ENCODE measurements at places on chromosomes 12 and 14.

DNA sequence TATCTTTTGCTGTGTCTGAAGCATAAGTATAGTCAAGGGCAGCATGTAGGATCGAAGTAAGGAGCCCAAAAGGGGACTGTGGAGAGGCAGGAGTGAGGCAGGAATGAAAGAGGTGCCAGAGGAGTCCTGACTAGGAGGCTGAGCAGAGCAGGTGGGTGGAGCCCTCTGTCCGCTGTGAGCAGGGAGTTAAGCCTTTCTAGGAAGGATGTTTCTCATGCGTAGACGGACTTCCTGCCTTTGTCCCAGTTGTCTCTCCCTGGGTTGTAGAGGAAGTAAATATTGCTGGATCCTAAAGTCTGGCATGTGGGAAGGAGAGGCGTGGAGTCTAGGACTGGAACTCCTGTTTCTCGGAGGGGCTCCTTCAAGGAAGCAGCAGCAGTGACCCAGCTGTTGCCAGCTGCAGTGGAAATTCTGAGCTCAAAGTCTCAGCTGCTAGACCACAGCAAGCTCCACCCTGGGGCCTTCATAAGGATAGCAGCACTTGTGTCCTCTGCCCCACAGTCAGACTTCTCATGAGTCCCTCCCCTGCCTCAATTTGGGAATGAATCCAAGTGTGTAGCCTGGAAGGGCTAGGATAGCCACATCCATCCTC lies 44.0 kb downstream of the RBMS2 start:
- no peak for DNase-seq

DNA sequence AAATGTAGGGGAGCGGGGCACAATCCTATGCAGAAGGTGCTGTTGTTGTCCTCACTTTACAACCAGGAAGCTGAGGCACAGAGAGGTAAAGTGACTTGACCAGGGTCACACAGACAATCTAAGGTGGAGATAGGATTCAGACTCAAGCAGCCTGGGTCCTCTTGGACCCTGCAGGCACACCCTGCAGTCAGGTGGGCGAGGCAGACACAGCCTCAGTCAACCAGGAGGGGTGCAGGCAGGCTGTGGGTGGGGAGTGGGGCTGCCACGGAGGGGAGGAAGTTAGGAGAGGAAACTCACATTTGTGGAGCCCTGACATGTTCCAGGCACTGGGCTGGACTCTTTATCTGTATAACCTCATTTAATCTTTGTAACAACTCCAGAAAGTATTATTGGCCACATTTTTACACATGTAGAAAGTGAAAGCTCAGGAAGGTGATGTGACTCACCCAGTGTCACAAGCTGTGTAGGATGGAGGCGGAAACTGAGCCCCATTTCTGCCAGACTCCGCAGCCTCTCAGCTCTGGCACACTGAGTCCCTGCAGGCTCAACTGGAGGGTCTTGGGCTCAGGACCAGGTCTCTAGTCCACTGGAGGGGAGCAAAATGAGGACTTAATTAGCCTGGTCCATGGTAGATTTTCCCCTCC lies 24.9 kb upstream of the CHGA start:
- DNase-seq: no peak

GRCh38 chr12:45435945-45436710 lies 220.2 kb downstream of the ANO6 start:
- DNase-seq: no peak

DNA sequence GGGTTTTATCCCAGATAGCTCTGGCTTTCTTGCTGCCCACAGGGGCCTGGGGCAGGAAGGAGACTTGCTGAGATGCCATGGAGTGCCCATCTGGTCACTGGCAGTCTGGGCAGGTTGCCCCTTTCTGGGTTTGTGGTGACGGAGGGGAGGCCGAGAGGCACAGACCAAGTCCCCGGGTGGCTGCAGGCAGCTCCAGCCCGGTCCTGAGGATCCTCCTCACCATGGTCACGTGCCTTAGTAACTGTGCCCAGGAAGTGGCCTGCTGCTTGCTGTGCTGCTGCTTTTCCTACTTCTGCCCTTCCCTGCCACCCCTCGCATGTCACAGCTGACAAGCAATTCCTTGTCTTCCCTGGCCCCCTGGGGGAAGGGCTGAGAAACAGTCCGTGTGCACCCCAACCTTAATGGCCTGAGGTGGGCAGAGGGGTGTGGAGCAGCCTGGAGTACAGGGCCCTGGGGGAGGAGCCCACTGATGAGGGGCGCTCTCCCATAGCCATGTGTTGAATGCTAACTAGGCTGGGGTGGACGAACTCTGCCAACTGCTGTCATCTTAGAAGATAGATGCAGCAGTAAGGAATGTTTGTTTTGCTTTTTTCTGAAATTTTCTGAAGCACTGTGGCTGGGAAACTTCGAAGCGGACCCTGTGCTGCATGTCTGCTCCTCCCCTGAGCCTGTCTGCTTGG lies 54.9 kb upstream of the SRSF5 start:
- DNase-seq: no peak

DNA sequence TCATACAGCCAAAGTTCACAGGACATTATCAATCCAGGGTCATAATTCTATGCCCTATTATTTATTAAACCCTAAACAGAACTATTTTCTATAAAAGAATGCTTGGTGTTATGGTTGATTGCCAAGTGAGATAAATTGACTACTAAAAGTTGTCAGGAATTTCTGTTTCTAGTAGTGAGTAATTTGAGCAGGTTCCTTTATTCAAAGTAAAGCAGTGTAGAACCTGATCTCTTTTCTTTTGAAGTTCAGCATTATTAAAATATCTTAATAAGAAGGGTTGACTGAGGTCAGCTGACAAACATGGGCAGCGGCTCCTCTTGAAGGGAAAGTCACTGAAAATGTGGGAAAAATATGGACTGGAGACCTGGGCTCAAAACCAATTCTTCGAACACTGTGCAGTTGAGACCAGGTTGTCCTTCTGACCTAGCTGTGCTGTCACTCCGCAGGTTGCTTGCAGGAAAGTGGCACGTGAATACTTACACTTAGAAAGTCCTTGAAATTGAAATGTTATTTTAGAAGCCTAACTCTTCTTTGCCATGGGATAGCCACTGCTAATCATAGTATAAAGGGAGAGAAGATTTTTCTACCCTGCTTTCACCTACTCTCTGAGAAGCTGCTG lies 141.0 kb downstream of the RASSF9 start:
- no peak for DNase-seq

DNA sequence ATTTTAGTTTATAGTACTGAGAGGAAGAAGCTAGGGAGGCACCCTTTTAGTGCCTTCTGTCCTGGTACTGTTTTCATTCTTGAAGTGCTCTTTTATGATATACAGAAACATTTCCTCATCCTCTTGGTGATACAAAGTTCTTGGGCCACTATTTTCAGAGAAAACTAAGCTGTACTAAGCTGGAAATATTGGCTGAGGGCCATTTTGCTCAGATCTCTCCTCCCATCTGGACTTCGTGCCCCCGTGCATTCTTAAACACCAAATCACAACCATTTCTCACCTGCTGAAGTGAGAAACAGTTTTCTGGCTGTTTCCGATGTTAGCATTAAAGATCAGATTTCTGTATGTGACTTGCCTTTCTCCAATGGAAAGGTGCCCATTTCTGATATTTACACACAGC lies 158.9 kb downstream of the FBXL14 start:
- DNase-seq: no peak

GRCh38 chr12:81257947-81258551 lies 180.2 kb downstream of the ACSS3 start:
- DNase-seq: no peak

DNA sequence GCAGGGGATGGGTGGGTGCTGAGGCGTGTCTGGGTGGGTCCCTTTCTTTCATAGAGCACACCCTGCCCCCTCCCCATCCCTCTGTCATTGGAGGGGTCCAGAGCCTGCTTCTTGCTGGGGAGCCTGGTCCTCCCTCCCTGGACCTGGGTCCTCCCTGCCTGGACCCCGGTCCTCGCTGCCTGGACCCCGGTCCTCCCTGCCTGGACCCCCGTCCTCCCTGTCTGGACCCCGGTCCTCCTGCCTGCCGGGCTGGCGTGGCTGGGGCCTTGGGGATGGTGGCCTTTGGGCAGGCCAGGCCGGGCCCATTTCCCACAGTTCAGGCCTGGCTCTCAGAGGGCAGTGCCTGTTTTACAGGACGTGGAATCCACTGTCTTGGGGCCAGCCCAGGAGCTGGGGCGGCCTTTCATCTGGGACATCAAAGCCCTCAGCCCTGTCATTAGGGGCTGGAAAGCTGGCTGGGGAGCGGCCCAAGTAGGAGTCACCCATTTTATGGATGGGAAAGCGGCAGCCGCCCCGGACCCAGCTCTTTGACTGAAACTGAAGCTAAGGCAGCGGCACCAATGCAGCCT lies 44.6 kb downstream of the KIF26A start:
- DNase-seq: no peak

DNA sequence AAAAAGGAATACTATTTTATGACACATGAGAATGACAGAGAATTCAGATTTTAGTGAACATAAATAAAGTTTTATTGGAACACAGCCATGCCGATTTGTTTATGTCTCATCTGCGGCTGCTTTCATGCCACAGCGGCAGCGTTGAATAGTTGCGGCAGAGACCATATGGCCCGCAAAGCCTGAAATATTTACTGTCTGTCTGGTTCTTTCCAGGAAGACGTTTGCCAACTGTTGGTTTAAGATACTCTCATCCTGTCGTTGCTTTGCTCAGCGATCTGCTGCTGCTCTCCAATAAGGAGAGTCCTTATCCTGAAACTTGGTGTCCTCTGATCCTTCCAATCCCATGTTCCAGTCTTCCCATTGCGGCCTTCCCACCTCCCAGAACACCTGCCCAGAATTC lies 89.9 kb downstream of the SLC24A4 start:
- DNase-seq: no peak

- no peak for DNase-seq
These were observed 54.7 kb downstream of the FRS2 start for GRCh38 chr12:69524755-69525469.

DNA sequence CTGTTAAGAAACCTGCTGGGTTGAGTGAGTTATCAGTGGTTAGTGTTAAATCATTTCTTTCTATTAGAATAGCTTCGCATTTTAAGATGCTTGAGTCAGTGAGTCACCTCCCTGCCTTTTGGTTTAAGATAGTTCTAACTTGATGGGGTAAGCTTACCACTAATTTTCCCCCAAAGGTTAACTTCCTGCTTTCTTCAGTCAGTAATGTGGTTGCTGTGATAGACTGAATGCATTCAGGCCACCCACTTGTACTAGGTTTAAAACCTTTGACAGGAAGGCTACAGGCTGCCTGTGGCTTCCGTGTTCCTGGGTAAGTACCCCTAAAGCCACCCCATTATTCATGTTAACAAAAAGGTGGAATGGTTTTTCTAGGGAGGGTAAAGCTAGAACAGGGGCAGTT lies 25.3 kb downstream of the CLEC2A start:
- DNase-seq: no peak

- DNase-seq: no peak
These were observed 495.1 kb downstream of the EGLN3 start for GRCh38 chr14:33455654-33456345.

DNA sequence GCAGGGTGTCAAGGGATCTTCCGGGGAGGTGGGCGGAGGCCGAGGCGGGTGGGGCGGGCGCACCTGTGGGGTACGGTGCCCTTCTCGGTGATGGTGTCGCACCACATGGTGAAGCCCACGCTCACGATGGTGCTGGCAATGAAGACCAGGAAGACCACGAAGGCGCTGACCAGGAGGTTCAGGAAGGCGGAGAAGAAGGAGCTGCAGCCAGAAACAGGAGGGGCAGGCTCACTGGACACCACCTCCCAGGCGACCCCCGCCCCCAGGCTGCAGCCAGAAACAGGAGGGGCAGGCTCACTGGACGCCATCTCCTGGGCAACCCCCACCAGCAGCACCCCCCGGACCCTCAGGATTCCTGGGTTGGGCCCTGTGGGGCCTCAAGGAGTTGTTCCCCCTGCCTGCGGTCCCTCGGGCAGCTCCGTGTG lies 7.6 kb downstream of the TMEM179 start:
- DNase-seq: no peak

GRCh38 chr12:30942936-30943335 lies 16.4 kb downstream of the TSPAN11 start:
- no peak for DNase-seq

GRCh38 chr12:80553316-80553715 lies 109.3 kb downstream of the PTPRQ start:
- no peak for DNase-seq

GRCh38 chr12:88650715-88651114 lies 70.4 kb upstream of the KITLG start:
- no peak for DNase-seq

DNA sequence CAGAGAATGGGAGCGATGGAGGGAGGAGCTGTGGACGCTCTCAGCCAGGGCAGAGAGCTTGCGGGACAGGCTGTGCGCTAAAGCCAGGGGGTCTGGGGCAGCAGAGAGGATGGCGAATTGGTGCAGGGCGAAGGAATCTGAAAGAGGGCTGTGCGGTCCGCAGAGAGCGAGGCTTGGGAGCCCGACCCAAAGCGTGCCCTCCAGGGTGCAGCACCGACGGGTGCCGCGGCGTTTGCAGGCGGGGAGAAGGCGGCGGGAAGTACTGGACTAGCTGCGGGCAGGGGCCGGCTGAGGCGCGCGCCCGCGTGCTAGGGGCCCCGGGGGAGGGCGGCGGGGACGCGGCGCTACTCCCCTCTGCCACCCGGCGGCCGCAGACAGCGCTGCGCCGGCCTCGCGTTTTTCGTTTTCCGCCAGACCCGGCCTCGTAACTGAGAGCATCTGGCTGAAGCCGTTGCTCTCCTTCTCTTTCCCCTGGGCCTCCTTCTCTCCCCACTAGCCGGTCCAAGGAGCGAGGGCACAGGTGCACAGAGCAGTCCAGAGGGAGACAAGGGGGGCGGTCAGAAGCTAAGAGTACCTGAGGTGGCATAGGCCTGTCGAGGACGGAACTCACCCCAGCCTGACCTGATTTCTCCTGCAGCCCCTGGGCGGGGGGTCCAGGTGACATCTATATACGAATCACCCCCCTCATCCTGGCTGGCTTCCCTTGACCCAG lies 24.9 kb downstream of the SLC6A12 start:
- no peak for DNase-seq

GRCh38 chr12:77337362-77337761 lies 272.0 kb upstream of the E2F7 start:
- no peak for DNase-seq

- DNase-seq: no peak
These were observed 70.7 kb downstream of the NOVA1 start for GRCh38 chr14:26527095-26527494.

GRCh38 chr12:3535431-3535841 lies 44.4 kb downstream of the PRMT8 start:
- DNase-seq: no peak

GRCh38 chr14:49512147-49512551 lies 74.0 kb downstream of the RPS29 start:
- no peak for DNase-seq

Data from stimulated activated CD4-positive, alpha-beta T cell treated with anti-CD3 and anti-CD28 coated beads, Interleukin-15, amount 100 ng/mL, for 1 hour (primary cell).